CD4-positive, alpha-beta T cell treated with Interleukin-6 at 100 ng/mL for 8 hours (primary cell): ENCODE measurements at places on chromosomes 6 and 20.

DNA sequence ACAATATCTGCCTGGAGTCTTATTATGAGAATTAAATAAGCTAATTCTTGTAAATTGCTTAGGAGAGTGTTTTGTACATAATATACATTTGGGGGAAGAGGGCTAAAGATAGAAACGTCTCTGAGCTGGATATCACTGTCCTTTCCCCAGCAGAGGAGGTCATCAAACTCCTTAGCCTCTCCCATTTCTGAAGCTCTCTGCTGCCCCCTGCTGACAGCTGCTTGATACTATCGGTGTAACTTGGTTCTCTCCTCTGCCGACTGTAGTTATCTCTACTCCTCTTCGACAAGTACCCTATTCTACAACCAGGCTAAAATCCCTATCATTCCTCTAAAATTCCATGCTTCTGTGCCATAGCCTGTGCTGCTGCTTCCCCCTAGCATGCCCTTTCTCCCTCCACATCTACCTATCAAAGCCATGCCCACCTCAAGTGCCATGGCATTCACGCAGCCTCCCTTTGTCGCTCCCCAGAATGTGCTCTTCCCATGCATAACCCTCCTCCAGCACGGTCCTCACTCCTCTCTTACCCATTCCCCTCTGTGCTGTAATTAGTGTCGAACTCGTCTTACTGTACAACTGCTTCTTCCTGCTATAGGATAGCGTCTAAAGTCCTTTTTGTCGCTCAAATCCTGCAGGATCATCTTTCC, 101.2 kb downstream of the EPM2A start:
- DNase-seq = peak; percentile 57

- peak; percentile 74 for DNase-seq
Observed at GRCh38 chr6:18264219-18264922, at the start of gene DEK. TSS of gene DEK (minus strand) at chr6:18264530. CDS start at chr6:18263987, 543 bp downstream.

DNA sequence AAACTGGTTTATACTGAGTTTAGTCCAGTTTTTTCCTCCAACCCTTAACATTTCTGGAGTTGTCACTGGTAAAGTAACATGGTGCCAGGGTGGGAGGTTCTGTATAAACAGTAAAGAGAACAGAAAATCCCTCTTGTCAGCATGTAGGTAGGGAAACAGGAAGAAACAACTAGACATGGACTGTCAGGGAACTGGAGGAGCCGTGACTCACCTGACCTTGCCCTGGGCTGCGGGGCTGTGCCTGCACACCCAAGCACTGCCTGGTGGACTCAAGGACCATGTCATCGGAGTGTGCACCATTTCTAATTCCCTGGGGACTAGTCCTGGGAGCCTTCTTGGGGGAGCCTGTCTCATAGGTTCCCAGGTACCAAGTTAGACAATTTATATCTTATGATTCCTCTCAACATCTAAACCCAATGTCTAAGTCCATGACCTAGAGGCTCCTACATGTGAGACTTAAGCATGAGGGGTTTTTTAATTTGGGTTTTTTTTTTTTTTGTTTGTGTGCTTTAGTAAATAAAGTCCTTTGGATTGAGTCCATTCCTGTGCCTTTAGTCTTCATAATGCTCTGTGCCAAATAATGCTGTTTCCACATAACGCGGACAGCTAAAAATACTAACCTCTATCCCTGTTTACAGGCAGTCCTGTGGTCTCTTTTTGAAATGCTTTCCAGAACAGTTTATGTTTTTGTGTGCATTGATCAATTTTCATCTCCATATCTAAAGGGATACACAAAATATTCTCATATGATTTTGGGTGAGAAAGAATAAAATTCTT, 136.9 kb upstream of the SUPT3H start:
- DNase-seq = no peak

- no peak for DNase-seq
Observed at GRCh38 chr6:30747902-30748769, 3.8 kb upstream of the IER3 start.

GRCh38 chr6:14720411-14721102, 525.3 kb upstream of the JARID2 start:
- DNase-seq = no peak

- DNase-seq = no peak
Observed at GRCh38 chr6:159126590-159126989, 42.6 kb upstream of the FNDC1 start.
